CD4-positive, alpha-beta T cell treated with Interleukin-4 for 4 hours (primary cell): ENCODE measurements at places on chromosomes 12 and 14.
A peak's percentile ranks its signal among the peaks of the same experiment; 100 is the strongest.

DNA sequence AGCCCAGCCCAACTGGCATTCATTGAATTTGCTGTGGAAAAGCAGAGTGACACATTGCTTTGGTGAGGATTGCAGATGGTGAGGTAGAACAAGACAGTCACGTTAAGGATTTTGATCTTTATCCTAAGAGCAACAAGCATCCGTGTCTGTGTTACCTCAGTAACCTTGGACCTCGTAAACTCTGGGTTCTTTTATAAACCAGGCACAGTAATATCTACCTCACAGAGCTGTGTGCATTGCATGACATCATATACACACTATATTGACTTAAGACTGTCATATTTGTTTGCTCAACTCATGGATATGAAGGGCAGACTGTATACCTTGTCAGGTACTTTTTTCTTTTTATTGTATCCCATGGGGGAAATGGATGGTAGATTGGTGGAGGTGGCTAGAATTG lies 156.2 kb downstream of the ETV6 start:
- no peak for DNase-seq

DNA sequence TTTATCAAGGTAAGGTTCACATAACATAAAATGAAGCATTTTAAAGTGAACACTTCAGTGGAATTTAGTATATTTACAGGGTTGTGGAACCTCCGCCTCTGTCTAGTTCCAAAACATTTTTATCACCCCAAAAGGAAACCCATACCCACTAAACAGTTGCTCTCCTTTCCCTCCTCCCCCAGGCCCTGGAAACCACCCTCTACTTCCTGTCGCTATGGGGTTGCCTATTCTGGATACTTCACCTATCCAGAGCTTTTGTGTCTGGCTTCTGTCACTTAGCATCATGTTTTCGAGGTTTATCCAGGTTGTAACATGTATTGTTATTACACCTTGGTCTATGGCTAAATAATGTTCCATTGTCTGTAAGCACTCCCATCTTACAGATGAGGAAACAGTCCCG lies 27.7 kb upstream of the ZFP36L1 start:
- peak; percentile 70 for DNase-seq

DNA sequence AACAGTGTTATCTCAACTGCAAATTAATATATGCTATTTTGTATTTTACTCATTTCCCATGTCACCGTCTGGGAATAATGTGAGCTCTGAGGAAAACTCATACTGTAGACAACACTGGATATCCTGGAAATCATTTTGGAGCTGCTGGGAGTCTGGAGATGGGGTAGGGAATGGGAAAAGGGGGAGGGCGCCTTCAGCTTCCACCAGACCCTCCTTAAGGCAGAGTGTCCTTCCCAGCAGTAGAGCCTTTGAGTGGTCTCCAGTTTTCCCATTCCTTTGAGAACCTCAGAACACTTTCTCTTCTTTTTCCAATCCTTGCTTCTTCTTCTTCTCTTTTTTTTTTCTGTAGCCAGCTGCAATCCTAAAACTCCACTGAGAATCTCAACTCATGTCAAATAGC lies 5.4 kb upstream of the LRIG3 start:
- DNase-seq, result no peak

GRCh38 chr14:92513966-92514843 lies 624 bp downstream of the RIN3 start:
- no peak for DNase-seq
